Activated CD4-positive, alpha-beta memory T cell treated with anti-CD3 and anti-CD28 coated beads, Interleukin-2, amount 10 ng/mL, durations not matched to agents 7 days and 5 days (primary cell): ENCODE measurements at places on chromosomes 12 and 14. TPM values are rescaled to one million over a fixed set of nuclear protein-coding genes. Genes with fewer than 3 reads are reported as not detected.

ADAM21 gene
- total RNA-seq = not detected

DNA sequence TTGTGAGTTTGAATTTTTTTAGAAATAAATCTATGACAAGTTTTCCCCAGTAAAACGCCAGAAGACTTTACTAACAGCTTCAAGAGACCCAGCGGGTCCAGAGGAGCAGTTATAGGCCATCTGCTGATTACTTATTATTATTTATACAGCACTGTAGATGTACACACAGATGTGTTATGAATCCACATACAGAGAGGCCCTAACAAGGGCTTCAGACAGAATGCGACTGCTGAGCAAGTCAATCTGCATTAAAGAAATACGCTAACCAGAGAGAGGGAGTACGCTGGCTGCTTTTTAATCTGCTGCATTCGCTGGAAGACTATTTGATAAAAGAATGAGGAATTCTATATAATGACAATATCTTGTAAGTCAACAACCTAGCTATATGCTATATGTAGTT, 32.5 kb downstream of the ATF7 start:
- H3K27ac ChIP-seq = no peak overlapping the region
- H3K4me3 ChIP-seq = no peak overlapping the region
- DNase-seq = no peak

GRCh38 chr12:25189656-25190055, 5.3 kb downstream of the DNAI7 start:
- no peak overlapping the region for H3K4me3 ChIP-seq
- no peak for DNase-seq
- peaks cover 23% of the 10 kb centered on the region for H3K4me1 ChIP-seq
- H3K27ac ChIP-seq = no peak overlapping the region
- H3K36me3 ChIP-seq = no peaks in the 10 kb centered on the region

- no peak overlapping the region for H3K27ac ChIP-seq
- H3K4me1 ChIP-seq = peaks cover 15% of the 10 kb centered on the region
- H3K27me3 ChIP-seq = peaks cover 26% of the 10 kb centered on the region
- DNase-seq = no peak
- H3K4me3 ChIP-seq = no peak overlapping the region
Observed at GRCh38 chr12:111759991-111760390, 6.7 kb upstream of the ALDH2 start.

SPATS2 gene
- 15.6 TPM for total RNA-seq

GRCh38 chr12:18368594-18368993, 107.3 kb downstream of the PIK3C2G start:
- no peaks in the 10 kb centered on the region for H3K27me3 ChIP-seq
- no peak overlapping the region for H3K27ac ChIP-seq
- no peaks in the 10 kb centered on the region for H3K4me1 ChIP-seq
- no peak for DNase-seq
- H3K36me3 ChIP-seq = no peaks in the 10 kb centered on the region

KRT86 gene
- 0.30 TPM for total RNA-seq

DNA sequence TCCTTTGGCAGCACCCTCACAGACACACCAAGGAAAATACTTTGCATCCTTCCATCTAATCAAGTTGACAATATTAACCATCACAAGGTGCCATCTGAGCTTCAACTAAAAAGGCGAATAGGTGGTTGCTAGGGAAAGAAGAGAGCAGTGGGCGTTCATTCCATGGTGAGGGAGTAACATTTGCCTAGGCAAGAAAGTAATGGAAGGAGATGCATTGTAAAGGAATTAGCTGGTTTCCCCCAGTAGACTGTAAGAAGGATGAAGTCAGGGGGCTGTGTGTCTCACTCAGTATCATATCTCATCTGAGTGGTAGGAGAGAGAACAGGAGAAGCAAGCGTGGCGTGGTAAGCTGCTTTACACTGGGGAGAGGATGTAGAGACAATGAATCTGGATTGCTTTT, 34.7 kb downstream of the AKAP6 start:
- H3K4me1 ChIP-seq = no peaks in the 10 kb centered on the region
- H3K36me3 ChIP-seq = no peaks in the 10 kb centered on the region
- no peak for DNase-seq
- no peak overlapping the region for H3K4me3 ChIP-seq
- no peak overlapping the region for H3K27ac ChIP-seq
- peaks cover 7% of the 10 kb centered on the region for H3K27me3 ChIP-seq

GRCh38 chr14:68961781-68962584, 17.1 kb downstream of the ACTN1 start:
- no peak overlapping the region for H3K4me3 ChIP-seq
- no peaks in the 10 kb centered on the region for H3K27me3 ChIP-seq
- no peak for DNase-seq
- H3K36me3 ChIP-seq = no peaks in the 10 kb centered on the region

EEF1AKMT3 gene
- total RNA-seq = 4.7 TPM

DNA sequence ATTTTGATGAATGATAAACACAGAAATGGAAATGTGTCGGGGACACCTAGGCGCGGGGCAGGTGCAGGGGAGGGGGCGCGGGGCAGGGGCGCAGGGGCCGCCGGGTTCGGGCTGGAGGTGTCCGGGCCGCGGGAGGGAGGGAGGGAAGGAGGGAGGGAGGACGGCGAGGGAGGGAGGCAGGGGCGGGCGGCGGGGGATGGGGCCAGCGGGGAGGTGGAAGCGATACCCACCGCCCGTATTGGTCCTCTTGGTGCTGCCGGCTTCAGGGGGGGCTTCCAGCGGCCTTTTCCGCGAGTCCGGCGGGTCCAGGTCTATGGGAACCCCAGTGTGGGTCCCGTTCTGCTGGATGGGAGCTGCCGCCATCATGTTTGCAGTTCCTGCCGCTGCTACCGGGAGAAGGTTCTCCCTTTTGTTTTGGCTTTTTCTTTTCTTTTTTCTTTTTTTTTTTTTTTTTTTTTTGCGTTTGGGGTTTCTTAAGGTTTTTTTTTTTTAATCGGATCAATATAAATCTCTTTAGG, 703 bp downstream of the NOVA1 start:
- DNase-seq = no peak
- H3K27me3 ChIP-seq = peaks cover 20% of the 10 kb centered on the region
- no peak overlapping the region for H3K27ac ChIP-seq

GRCh38 chr12:105064564-105065178, 19.6 kb downstream of the ALDH1L2 start:
- no peaks in the 10 kb centered on the region for H3K36me3 ChIP-seq
- H3K27me3 ChIP-seq = peaks cover 16% of the 10 kb centered on the region
- no peaks in the 10 kb centered on the region for H3K4me1 ChIP-seq
